ENCODE measurements at places on chromosomes 7 and 10.
A peak's percentile ranks its signal among the peaks of the same experiment; 100 is the strongest.

GRCh38 chr10:63294781-63295180 lies 161.7 kb downstream of the NRBF2 start:
- DNase-seq: no peak

DNA sequence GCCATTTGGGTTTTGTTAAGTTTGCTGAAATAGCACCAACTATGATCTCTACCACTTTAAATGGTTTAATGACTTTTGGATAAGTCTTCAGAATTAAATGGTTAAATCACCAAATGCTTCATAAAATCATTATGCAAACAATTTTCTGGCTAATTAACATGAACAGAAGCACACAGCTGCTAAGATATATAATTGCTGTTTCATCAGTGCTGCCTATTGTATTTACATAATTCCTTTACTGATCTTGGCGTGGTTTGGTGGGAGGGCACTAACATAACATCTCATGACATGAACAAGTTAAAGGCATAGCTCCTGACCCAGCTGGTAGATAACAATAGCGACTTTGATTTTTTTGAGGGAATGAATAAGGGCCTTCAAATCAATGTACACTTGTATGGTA lies 94.1 kb downstream of the FZD1 start:
- DNase-seq: no peak

GRCh38 chr7:727104-727805 lies at the start of gene PRKAR1B:
TSS of gene PRKAR1B (minus strand) at chr7:727281. CDS start at chr7:711505, 15,776 bp downstream.
- DNase-seq: peak; percentile 24

- DNase-seq: peak; percentile 30
Observed at GRCh38 chr10:5692461-5693358, 8.1 kb downstream of the TASOR2 start.

DNA sequence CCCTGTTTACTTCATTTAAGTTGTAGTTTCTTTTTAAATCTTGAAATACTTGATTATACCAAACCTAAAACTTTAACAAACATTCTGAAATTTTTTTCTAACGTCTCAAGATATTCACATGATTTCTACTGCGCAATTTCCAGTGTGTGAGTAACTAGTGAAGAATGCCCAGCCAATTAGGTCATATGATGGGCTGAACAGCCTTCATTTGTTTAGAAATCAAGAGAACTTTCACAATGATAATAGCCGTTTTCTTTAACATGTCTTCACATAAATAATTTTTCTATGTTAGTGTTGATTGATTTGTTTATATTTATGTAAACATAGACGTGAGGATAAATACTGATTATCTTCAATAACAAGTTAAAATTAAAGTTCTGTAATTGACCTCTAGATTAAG lies 21.8 kb downstream of the STAM start:
- no peak for DNase-seq

DNA sequence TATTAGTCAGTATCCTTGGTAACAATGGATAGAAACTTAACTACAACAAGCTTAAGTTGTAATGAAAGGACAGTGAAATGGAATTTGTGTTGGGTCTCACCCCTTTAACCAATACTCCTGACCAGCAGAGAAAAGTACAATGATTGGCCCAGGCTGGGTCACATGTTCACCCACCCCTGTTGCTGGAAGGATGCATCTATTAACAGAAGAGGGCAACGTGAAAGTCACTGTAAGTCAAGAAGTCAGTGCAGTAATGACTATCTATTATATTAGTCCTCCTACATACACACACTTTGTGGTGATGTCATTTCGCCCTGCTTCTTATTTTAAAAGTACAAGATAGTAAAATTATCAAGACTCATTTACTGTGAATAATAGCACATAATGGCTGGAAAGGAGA lies 16.2 kb downstream of the PNLIPRP2 start:
- DNase-seq: no peak

DNA sequence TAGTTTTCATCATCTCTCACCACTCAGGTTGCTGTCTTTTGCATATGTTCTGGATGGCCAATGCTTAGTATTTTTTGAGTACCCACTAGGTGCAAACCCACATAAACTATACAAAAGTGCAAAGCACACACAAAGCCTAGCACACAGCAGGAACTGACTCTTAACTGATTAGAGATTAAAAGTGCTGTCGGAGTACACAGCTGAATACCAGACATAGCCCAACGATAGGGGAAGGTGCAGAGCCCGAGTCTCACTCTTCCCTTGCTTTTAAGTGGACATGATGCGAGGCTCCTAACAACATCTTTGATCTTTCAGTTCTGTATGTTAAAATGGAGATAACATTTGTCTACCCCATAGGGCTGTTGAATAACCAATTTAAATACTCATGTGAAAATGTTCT lies 90.8 kb downstream of the DPY19L1 start:
- DNase-seq: no peak

DNA sequence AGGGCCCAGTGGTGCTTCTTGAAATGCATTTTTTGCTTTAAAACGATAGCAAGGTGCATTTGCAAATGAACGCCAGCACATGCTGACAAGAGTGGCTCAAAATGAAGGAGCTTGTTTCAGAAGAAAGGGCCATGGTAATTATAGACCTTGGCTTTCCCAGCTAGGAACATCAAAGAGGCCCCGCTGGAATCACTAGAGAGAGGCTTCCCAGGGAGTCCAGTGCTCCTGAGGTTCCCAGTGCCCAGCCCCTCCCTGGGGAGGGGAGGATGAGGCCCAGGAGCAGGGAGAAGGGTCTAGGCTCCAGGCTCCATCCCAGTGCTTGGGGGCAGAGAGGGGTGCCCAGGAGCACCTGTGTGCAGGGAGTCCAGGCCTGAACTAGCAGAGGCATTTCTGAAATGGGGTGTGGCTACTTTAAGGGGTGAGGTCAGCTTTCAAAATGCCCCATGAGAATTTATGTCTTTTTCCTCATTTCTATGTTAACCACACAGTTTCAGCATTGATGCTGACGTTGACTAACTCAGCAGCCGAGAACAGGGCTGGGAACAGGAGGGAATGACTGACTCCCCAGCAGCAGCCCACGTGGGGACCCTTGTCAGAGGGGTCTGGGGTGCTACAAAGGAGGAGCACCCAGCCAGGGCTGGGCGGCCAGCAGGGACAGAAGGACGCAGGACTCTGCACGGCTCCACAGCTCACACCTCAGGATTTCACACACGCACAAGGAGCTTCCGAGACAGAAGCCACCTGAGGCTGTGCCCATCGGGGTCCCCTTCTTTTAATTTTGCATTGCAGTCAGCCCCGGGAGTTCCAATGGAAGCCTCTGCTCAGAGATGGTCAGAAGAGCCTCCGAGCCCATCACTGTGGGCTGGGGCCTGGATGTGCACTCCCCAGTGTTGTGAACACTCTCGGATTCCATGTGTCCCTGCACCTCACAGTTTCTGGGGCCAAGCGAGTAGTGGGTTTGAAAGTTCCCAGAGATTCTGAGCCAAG lies 570.2 kb downstream of the PTPRN2 start:
- DNase-seq: no peak

GRCh38 chr7:107870427-107871000 lies 20.5 kb upstream of the DLD start:
- no peak for DNase-seq

DNA sequence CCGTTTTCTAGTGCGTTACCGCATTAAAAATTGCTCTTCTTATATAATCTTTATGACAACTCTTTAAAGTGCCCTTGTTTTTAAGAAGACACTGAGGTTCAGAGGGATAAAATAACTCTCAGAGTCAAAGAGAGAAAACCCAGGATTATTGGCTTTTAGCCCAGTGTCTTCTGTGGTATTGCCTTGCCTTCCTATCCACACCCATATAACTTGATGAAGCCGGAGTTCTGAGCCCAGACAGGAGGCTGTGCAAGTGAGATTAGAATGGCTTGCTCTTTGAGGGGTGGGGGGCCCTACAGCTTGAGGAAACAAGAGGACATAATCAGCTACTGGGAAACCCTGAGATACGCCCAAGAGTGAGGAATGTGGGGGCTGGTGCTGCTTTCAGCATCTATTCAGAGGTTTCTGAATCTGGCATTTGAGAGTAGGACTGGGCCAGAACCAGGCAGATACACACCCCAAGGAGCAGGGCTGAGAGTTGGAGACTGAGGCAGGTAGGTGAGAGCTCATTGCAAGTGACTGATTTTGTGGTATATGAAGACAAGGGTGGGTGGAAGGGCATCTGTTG lies 2.3 kb downstream of the PRXL2A start:
- DNase-seq: no peak

GRCh38 chr10:47383261-47384147 lies 589 bp downstream of the ZNF488 start:
- no peak for DNase-seq

GRCh38 chr7:8147760-8148463 lies 114.1 kb downstream of the ICA1 start:
- DNase-seq: no peak

DNA sequence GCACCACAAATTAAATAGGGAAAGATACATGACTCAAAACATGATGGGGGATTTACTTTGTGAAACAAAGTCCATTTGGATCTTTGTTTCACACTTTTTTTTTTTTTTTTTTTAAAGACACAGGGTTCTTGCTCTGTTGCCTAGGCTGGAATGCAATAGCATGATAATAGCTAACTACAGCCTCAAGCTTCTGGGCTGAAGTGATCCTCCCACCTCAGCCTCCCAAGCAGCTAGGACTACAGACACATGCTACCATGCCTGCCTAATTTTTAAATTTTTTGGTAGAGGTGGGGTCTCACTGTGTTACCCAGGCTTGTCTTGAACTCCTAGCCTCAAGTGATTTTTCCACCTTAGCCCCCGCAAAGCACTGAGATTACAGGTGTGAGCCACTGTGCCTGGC lies 172.6 kb upstream of the KLF14 start:
- DNase-seq: no peak

DNA sequence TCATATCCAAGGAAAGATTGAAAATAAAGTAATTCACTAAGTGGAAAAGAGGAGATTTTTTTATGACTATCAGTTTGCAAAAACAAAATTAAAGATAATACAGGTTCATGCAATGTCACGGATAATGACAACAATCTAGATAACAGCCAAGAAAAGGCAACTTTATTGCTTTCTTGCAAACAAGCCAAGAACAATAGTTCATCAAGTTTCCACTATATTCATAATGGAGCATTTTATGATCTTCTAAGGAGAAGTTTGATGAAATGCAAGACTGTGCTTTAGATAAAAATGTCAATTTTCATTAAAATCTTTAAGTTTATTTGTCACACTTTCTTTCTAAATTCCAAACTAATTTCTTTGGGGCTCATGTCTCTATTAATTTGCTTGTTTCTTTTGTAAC lies 53.9 kb upstream of the NRP1 start:
- DNase-seq: no peak

GRCh38 chr10:11673346-11674280 lies 62.2 kb upstream of the USP6NL start:
- DNase-seq: no peak

DNA sequence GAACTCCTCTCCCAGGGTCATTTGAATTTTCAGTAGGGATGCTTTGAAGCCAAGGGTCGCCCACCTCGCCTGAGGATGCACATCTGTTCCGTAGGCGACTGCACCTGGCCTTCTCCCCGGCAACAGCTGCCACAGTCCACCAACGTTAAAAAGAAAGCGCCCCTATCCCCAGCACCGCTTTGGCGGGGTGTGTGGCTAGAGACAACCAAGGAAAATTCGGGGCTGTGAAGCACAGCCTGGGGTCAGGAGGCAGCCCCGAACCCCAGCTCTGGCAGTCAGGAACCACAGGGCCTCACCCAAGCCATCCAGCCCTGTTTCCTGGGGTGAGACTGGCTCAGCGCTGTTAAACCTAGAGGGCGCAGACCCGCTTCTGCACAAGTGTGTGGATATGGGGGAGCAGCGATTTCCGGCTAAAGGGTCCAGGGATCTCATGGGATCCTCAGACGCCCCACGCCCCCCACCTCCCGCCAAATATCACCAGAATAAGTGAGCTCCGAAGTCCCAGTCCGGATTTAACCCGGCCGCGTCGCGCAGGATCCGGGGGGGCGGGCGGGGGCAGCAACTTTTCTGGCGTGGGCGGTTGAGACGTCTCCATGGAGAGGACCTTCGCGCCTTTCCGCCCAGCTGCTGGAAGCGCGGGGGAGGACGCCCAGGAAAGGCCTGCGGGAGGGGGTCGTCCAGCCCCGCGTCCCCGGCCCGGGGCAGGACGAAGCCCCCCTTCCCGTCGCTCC lies 822 bp downstream of the ZC3HAV1L start:
- no peak for DNase-seq

DNA sequence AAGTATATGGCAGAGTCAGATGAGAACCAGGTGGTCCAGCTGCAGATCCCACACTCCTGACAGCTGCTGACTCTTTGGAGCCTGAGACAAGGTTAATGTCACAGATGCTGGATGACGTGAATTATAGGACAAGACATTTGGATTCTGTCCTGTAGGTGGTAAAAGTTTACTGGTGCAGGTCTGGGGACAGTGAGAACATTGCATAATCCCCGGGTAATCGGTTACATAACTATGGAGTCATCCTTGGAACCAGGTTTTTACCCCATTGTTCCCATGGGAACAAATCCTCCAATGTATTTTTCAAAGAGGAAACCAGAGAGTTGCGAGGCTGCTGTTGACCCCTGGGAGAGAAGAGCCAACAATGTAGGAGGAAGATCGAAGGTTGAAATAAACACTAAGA lies 27.5 kb upstream of the ZCCHC24 start:
- no peak for DNase-seq

DNA sequence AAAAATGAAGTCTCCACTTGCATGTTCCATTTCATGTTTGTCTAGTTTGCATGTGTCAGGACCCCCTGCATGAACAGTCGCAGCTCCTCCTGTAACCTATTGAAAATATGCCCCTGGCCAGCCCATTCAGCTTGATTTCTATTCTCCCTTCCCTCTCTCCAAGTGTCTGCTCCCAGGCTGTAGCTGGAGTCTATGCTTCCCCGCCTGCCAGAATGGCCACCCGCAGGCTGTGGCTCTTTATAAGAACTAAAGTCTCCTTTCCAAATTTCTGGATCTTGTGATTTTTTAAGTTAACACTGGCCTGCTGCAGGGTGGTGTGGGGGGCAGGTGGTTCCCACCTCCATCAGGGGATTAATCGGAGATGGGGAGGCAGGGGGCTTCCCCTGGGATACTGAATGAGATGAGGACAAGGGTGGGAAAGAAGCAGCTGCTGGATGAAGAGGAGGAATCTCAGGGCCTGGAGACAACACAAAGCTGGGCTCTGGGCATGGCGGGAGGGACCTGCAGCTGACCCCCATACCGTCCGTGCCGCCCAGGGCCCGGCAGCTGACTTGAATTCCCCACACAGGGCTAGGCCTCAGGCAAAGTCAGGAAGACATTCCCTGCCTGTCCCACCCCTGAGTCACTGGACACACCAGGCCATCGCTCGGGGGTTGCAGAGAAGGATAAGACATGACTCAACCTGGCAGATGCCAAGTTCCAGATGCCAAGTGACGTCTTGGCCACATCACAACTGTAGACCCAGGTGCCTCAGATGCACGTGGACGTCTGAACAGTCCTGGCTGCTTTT lies 399.5 kb upstream of the FOXK1 start:
- DNase-seq: no peak
